ENCODE measurements at places on chromosomes 11 and 22. TPM values are rescaled to one million over a fixed set of nuclear protein-coding genes. Genes with fewer than 3 reads are reported as not detected.

The NAALADL1 gene
- total RNA-seq, result 16.6 TPM

The DEUP1 gene
- under 0.01 TPM for total RNA-seq

The CALCA gene
- not detected for total RNA-seq

The NRGN gene
- not detected for total RNA-seq

The FGF4 gene
- not detected for total RNA-seq

The KCNJ4 gene
- not detected for total RNA-seq

The HTR3B gene
- not detected for total RNA-seq

The OR51B2 gene
- total RNA-seq, result not detected

The NFRKB gene
- total RNA-seq, result 26.3 TPM

The MS4A7 gene
- not detected for total RNA-seq

The TTC17 gene
- 74.2 TPM for total RNA-seq

The BRSK2 gene
- not detected for total RNA-seq

The OR2AG2 gene
- under 0.01 TPM for total RNA-seq

DNA sequence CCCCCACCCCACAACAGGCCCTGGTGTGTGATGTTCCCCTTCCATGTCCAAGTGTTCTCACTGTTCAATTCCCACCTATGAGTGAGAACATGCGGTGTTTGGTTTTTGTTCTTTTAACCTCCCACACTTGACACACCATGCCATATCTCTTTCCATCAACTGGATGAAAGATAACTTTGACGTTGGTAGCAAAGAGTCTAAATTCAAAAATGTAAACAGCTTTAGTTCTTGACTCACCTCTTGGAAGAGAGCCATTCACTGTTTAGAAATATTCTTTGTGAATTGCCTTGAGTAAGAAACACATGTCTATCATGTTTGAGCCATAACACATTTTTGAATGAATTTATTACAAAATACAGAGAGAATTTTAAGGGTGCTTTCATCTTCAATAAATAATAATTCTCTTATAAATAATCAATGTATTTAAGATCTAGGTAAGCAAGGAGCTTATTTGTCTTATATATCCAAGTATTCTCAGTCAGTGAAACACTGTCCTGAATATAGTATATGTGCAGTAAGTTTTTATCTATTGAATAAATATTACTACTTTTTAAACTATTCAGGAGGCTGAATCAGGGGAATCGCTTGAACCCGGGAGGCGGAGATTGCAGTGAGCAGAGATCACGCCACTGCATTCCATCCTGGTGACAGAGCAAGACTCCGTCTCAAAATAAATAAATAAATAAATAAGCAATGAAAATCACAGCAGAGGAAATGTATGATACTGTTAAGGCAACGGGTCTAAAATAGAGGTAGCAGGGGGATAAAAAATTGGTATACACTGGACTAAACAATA is 6.7 kb downstream of the CARD18 start:
- DNase-seq, result peak; percentile 89

DNA sequence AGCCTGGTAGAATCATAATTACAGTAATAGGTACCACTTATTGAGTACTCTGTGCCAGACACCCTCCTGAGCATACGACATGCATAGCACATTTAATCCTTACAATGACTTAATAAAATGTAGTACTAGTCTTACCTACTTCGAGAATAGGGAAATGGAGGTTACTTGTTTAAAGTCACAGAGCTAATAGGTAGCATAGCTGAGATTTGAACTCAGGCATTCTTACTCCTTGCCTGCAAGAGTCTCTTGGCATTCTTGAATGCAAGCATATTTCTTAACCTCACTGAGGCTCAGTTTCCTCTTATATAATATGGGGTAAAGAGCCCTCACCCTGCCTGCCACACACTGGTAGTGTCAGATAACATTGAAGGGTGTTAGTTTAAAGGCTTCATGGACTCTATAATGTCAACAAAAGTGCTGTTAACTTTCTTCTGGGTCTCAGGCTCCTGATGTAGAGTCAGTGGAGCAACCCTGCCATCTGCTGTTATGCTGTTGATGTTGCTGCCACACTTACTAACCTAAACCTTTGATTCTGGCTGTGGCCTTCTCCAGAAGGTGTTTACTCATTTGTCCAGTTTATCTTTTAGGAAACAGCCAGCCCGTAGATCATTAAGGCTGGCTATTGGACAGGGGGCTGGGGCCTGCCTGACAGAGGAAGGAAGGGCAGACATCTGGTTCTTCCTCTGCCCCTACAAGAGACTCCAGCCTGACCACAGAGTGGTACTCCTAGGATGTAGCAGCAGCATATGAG is 18.9 kb downstream of the LIMK2 start:
- peak; percentile 54 for DNase-seq

DNA sequence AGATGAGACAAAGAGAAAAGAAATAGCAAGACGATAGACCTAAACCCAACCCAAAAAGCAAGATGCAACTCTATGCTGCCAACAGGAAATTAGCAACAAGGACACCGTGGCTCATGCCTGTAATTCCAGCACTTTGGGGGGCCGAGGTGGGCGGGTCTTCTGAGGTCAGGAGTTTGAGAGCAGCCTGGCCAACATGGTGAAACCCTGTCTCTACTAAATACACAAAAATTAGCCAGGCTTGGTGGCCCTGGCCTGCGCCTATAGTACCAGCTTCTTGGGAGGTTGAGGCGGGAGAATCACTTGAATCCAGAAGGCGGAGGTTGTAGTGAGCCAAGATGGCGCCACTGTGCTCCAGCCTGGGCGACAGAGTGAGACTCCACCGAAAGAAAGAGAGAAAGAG is 24.3 kb upstream of the IL10RA start:
- no peak for DNase-seq

DNA sequence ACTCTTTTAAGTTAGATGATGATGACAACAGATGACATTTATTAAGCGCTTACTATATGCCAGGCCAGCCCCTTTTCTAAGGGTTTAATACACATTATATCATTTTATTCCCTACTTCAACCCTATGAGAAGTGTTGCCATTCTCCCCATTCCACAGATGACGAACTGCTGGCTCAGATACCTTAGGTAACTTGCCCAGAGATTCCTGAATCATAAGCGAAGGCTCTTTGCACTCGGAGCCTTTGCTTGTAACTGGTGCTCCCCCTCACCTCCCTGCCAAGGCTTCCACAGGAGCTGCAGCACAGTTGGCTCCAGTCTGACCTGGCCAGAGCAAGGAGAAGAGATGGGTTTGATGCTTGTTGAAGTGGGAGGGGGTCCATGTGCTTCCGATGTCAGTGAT is 43.0 kb downstream of the DBX1 start:
- no peak for DNase-seq

DNA sequence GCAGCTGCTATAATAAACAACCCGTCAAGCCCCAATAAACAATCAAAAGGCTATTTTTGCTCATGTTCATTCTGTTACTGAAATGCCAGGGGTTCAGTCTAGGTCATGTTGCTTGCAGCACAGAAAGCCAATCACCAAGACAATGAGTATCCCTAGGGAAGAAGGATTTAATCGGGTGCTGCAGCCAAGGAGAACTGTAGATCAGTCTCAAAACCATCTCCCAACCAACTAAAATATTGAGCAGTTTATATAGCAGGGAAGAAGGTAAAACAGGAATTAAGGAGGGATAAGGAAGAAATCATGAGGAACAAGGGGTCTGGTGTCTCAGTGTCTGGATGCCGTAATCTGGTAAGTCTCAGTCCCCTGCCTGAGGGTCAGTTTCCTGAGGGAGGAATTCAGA is 169.5 kb downstream of the BLID start:
- no peak for DNase-seq

DNA sequence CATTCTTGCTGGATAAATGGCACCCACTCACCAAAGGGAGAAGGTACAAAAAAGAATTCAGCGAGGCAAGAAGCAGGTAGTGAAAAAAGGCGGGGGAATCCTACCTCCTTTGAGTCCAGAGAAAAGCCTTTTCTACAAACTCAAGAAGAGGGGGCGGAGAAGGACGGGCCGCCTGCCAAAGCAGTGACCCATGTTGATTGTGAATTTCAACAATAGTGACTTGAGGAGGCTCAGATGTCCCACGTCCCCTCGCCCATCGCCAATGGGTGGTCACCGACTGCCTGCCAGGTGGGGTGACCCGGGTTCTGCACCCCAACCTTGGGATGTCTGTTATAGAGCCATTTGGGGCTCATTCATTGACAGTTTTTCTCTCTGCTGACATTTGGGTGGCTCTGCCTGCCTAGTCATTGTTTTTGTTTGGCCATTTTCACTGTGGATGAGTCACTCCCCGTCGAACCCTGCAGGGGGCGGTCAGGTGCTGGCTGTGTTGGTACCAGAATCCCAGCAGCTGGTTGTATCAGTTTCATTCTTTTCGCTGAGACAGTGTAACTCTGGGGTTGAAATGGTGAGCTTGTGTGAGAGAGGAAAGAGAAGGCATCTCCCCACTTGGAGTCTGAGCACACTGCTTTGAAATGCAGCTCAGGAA is 163.4 kb upstream of the NCAM1 start:
- DNase-seq, result peak; percentile 31

- no peak for DNase-seq
Measured at GRCh38 chr11:41479179-41479578, 19.7 kb upstream of the LRRC4C start.

DNA sequence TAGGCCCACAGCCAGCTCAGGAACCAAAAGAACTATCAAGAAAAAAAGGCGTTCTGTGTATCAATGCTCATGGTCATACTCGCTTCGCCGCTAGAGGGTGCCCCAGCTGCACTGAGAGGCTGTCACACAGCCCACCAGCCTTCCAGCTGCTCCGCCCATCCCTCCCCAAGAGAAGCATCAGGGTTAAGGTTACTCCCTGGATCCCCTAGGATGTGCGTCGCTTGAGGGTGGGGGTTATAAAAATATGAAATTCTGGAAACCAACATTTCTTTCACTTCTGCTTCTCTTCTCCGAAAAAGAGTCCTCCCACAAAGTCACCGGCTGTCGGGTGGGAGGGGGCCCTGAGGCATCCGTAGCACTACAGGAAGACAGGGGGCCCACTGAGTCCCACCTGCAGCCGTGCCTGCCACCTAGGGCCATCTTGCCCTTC is 1.7 kb downstream of the CBX6 start:
- peak; percentile 50 for DNase-seq

- DNase-seq, result no peak
Measured at GRCh38 chr22:35546886-35547285, 6.3 kb downstream of the RASD2 start.

- DNase-seq, result no peak
Measured at GRCh38 chr11:60910711-60911380, 3.1 kb upstream of the TMEM109 start.

DNA sequence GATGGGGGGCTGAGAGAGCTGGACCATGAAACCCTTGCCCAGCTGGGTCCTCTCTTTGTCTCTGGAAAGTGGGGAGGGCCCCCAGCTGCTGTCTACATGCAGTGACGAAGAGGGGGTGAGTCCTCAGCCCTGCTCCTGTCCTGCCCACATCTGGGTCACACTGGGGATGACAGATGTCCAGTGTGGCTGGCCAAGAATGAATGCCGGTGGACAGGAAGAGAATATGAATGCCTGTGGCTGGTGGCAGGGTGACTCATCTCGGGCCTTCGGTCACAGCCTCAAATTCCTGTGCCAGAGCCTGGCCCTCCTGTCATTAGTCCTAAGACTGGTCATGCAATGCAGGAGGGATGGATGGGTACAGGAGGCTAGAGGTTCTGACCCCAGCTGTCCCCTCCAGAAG is 2.2 kb upstream of the PNPLA3 start:
- DNase-seq, result no peak

- DNase-seq, result no peak
Measured at GRCh38 chr22:41308054-41308453, 6.7 kb downstream of the ZC3H7B start.

DNA sequence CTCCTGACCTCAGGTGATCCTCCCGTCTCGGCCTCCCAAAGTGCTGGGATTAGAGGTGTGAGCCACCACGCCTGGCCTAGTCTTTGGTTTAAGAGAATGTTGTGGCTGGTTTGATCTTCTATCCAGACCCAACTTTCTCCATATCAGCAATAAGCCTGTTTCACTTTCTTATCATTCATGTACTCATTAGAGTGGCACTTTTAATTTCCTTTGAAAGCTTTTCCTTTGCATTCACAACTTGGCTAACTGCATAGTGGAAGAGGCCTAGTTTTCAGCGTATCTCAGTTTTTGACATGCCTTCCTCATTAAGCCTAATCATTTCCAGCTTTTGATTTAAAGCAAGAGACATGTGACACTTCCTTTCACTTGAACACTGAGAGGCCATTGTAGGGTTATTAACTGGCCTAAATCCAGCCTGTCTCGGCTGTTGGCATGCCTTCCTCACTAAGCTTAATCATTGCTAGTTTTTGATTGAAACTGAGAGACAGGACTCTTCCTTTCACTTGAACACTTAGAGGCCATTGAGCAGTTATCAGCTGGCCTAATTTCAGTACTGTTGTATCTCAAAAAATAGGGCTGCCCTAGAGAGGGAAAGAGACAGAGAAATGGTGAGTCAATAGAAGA is 13.1 kb upstream of the RPL3 start:
- DNase-seq, result no peak

DNA sequence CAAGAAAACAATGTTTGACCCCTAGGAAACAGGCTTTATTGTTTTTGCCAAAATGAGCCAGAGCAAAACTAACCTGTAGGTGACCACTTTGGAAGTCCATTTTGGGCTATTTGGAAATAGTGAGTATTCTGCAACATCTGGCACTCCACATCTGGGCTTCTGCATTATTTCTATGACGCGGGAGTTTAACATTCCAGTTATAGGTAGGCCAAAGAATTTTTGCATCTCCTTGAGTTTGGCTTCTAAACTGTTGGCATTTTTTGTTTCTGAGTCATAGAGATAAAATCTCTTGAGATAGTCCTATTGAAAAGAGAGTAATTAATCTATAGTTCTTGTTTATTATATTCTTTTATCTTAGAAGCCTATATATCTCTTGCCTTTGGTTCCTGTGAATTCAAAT is 2.9 kb downstream of the MMP7 start:
- DNase-seq, result no peak

DNA sequence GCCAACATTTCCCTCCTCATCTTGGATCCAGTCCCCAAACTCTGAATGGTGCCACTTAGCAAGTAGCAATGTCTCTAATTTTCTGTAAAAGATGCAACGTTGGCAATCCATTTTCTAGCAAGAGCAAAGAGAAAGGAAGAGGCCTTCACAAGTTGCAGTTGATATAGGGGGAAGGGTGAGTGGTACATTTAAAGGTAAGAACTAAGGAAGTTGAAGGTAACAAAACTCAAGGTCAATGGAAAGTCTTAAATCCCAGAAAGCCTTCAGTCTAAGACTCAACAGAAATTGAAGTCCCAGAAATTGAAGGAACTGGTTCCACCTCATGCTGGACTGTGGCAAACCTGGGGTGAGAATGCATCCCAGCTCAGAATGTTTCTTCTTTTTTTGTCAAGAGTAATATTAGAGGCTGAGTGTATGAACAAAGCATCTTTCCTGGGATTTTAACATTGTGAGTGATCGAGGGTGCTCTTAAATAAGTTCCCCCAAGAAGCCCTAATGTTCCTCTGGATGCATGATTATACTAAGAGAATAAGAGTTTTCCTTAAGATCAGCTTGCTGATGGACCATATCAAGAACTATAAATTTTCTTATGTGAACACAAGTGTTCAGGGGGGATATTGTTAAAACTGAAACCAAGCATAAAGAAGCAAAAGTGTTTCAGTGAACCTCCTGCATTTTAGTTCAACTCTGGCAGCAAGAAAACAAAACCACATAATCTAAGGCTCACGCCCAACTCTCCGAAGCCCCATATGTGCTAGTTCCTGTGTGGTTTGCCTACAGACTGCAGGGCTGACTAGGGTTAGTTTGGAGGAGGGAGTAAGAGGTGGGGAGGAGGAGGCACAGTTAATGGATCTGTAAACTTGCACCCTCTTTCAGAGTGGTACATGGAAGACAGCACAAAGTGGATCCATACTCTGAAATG is at the start of gene GRAP2:
Gene GRAP2 (plus strand): TSS at position 779 of the 922 bp plus-strand sequence. CDS start 46,023 bp downstream, outside the sequence.
- DNase-seq, result no peak

GRCh38 chr11:73760679-73761402 is at the start of gene RAB6A:
RAB6A (minus strand) TSS chr11:73761074; CDS start chr11:73760635, 439 bp downstream.
- DNase-seq, result peak; percentile 96
